Fibroblast of the aortic adventitia (primary cell): ENCODE measurements at places on chromosomes 5 and 9. TPM values are rescaled to one million over a fixed set of nuclear protein-coding genes. Genes with fewer than 3 reads are reported as not detected.

The NUTM2G gene
- total RNA-seq, result not detected in 2 replicates

DNA sequence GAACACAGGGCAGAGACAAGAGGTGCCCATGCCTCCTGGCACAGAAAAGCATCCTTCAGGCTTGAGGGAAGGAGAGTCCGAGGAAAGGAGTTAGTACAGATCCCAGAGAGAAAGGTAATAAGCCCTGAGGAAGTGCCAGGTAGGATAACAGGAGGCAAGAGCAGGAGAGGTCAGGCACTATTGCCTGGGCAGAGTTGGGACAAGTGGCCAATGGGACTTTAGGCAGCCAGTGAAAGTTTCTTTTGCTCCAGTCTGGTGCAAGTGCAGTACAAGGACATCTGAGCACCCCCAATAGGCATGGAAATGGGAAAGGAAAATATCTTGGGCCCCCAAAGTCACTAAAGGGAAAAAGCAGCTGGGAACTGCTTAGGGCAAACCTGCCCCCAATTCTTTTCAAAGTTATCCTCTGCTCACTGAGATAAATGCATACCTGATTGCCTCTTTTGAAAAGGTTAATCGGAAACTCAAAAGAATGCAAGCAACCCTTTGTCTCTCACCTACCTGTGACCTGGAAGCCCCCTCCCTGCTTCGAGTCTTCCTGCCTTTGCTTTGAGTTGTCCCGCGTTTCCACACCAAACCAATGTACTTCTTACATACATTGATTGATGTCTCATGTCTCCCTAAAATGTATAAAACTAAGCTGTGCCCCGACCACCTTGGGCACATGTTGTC is 46.5 kb downstream of the ELOVL7 start:
- DNase-seq, result no peak

The CTNND2 gene
- total RNA-seq, result 1.9 TPM in 1 of 2 replicates, not detected in the other

- no peak for DNase-seq
These were observed 810.2 kb upstream of the NUDT12 start for GRCh38 chr5:104372796-104373195.

GRCh38 chr5:115052948-115053347 is 116.8 kb downstream of the TRIM36 start:
- no peak for DNase-seq

DNA sequence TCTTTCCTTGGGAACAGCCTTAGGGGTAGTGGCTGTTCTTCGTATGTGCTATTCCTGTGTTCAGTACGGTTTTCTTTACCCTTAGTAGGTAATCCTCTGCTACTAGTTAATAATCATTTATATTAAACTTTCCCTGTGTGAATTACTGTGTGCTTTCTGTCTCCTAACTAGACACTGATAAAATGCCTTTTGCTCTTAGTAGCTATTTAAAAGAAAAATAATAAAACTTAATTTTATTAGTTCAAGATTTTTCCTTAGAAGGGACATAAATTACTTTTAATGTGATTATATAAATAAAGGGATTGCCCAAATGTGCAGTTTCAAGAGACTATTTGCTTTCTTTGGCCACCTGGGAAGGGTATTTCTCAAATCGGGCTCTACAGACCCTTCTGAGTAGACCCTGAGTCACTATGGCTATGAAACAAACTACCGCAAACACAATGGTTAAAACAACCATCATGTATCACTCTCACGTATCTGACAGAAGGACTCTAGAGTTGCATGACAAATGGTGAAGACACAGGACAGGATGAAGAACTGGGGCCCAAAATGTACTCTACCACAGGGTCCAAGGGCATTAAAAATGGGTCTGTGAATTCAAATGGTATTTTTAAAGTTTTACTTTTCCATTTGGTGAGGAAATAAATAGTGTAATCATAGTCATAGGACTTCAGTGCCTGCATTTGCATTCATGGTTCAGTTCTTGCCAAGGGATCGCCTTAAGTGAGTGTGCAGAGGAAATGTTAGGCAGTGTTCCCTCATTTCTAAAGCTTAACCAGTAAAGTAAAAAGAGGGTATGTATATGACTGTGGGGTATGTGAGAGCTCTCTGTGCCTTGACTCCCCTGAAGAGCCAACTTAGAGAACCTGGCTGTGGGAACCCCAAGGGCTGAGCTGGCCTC is 97.0 kb downstream of the TSSK1B start:
- DNase-seq, result peak; percentile 77

DNA sequence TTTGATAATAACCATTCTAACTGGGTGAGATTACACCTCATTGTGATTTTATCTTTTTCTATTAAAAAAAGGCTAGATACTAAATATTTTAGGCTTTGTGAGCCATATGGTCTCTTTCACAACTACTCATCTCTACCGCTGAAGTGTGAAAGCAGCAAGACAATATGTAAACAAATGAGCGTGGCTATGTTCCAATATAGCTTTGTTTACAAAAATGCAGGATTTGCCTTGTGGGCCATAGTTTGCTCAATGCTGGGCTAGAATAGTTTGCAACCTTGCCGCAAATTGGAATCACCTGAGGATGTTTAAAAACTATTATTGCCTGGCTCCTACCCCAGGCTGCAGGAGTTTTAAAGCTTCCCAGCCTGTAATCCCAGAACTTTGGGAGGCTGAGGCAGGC is 10.2 kb upstream of the GPR150 start:
- DNase-seq, result no peak

The GPR151 gene
- not detected in 2 replicates for total RNA-seq

The ARL14EPL gene
- 0.18 TPM in 1 of 2 replicates, not detected in the other for total RNA-seq

DNA sequence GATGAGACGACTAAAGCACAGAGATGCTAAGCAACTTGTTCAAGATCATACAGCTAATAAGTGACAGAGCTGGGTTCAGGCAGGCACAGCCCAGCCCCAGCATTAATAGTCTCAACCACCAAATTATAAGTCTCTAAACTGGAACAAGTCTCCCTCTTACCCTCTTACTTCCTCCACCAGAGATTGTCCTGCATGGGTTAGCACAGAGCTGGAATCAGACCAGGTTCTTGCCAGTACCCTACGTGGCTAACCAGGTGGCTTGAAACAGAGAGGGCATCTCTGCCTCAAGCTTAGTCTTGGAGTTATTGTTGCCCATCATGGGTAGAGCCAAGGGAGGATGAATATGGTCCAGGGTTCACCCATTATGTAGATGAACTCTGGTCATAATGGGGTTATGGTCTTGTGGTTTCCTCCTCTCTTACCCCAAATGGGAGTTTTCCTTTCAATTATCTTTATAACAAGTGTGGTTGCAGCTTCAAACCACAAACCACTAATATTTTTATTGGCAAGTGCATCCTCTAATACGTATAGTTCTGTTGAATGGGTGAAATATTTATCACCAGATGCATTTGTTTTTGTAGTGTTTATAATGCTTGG is 8.3 kb upstream of the XPA start:
- DNase-seq, result peak; percentile 52

The OMD gene
- 0.33 and 16.1 TPM in 2 replicates for total RNA-seq

- DNase-seq, result peak; percentile 31
These were observed 238.4 kb downstream of the TRPM3 start for GRCh38 chr9:70883056-70883455.

The MEGF9 gene
- total RNA-seq, result 10.7 and 14.1 TPM in 2 replicates

The PCDHB13 gene
- total RNA-seq, result 0.27 and 0.65 TPM in 2 replicates
